RCC 7860 (cell line): ENCODE measurements at places on chromosomes 1 and 21.

GRCh38 chr1:10633416-10633815 is 158.7 kb downstream of the PEX14 start:
- DNase-seq, result no peak

DNA sequence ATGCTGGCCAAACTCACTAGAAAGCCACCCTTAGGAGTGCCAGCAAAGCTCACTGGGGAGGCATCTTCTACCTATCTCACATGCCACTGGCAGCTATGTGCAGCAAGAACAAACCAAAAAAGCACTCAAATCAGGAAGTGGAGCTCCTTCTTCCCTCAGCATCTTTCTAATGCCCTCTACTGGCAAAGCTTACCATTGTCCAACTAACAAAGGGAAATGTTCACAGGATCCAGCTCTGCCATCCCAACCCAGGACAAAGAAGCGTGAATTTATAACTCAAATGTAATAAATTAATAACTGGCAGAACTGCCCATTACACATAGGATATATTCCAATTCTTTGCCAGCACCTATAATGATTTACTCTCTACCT is 38.9 kb downstream of the LEPR start:
- peak; percentile 16 for DNase-seq

DNA sequence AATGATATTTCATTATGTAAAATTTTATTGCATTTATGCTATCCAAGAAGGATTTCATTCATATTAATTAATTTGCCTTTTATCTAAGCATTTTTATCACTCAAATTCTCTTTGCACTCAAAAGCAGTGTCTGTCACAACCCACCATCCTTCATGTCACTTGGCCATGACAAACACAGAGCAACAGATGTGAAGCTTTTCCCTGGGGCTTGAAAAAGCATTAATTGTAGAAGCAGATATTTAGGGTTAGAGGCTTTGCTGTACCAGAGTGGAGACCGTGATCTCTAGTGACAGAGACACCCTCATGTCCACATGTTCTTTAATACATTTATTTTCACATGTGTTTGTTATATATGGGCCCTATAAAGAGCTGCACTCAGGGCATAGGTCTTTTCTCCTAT is 230.5 kb downstream of the SPATA17 start:
- DNase-seq, result no peak

DNA sequence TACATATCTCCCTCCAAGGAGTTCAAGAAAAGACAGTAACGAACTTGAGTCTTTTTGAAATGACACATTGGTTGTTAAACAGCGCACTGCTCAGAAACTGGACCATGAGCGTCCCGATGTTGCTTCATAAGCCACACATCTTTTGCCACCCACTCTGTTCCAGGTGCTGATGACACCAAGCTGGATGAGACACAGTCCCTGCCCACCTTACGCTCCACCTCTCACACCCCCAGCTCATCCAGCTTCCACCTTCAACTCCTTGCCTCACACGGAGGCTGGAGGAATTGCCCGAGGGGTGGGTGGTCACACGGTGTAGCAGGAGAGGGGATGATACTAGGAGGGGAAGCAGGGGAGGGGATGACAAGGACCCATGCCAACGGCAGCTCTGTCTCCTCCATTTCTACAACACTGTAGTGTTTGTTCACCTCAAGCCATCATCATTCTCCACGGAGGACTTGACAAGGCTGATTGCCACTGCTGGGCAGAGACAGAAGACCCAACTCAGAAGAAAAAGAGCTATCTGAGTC is 148.5 kb upstream of the TNR start:
- DNase-seq, result no peak

GRCh38 chr1:47590523-47591225 is 152.8 kb downstream of the FOXD2 start:
- DNase-seq, result no peak

DNA sequence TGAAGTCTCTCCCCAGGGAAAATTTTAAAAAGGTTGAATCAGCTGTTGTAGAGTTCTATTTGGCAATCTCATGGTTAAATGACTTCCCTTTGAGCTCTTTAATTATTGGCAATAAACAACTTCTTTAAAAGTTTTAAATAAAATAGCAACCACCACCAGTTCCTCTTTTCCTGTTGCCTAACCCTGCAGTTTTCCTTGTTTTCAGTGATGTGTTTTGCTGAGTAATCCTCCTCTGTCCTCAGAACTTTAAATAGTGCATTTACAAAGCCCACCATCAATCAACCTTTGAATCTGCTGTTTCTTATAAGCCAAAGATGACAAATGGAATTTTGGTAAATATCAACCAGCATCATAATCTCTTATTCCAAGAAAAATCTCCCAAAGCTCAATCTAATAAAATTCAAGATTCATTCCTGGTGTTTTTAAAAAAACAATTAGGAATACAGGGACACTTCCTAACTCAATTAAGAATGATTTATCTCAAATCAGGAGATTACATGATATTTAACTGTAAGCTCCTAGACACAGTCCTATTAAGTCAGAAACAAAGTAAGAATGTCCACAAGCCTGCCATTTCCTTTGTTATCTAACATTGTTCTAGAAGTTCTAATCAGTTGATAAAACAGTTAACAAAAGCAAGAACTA is 14.8 kb downstream of the AVPR1B start:
- no peak for DNase-seq

DNA sequence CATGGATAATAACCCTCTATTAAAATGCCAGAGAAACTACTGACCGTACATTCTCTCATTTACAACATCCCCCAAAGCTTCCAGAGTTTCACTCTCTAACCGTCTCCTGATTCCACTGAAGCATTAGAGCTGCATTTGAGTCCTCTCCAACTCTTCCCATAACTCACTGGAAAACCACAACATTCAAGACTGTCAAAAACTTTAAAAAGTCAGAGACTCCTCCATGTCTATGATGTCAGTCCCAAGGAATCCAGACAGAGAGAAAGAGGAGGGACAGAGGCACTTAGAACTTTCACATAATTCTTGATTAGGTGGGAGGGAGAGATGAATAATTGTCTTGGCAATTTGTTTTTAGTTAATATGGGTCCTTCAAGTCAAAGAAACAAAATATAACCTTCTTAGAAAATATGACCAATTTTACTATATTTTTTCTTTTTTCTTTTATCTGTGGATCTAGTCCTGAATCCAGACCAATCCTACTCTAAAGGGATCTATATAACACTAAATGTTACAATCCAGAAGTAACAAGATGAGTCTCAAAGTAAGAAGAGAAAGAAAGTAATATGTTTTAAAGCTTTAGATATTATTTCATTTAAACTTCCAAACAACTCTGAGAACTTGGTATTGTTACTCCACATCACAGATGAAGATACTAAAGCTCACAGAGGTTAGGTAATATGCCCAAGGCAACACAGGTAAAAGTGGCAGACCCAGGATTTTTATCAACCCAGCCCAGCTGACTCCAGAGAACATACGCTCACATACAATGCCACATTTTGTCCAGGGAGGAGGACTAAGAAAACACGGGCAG is 23.8 kb downstream of the OTUD7B start:
- DNase-seq, result peak; percentile 84

DNA sequence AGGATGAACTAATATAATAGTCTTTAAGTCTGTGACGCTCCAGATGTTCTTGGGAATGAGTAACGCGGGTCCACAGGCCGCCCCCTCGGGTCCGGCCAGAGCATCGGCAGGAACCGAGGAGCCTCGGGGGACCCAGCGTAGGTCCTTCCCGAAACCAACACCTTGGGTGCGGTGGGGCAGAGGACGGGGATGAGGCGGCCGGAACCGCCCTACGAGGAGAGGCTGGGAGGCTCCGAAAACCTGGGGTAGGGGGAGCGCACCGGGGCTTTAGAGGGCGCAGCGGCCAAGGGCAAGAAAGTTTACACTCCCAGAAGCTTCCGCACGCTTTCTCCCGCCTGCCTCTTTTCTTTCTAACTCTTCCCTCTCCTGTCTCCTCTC is 7.1 kb downstream of the DMRTA2 start:
- DNase-seq, result no peak

GRCh38 chr1:157193702-157194391 is 55.7 kb upstream of the ETV3 start:
- peak; percentile 27 for DNase-seq

DNA sequence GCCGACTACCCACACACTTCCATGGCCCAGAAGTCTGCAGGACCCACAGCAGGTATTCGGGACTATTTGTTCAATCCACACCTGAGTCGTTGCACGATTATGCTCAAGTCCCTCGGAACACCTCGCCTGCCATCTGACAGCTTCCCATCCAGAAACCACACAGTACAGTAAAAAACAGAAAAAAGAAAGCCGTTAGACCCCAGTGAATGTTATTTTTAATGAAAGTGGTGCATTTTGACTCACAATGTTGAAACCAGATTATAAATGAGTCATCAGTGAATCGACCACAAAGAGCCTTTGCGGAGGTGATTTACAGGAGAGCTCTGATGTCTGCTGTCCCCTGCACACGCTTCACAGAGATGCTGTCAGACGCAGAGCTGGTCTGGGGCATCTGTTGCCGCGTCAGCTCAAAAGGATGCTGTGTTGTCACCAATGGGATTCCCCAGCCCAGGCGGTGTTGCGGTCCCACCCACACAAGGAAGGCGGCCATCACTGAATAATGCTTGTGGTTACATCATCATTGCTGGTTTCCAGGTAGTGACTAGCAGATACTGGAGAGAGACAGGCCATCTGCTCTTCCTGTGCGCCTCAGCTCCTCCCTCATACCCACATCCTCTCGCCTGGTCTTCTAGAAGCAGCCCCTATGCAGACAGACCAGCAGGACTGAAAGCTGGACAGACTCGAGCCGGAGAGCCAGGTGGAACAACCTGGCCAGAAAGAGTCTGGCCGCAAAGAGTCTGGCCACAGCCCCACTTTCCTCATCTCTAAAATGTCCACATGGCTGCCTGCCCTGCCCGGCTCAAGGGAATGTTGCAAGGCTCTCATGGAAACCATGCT is 116.8 kb downstream of the TOMM20 start:
- peak; percentile 100 for DNase-seq

DNA sequence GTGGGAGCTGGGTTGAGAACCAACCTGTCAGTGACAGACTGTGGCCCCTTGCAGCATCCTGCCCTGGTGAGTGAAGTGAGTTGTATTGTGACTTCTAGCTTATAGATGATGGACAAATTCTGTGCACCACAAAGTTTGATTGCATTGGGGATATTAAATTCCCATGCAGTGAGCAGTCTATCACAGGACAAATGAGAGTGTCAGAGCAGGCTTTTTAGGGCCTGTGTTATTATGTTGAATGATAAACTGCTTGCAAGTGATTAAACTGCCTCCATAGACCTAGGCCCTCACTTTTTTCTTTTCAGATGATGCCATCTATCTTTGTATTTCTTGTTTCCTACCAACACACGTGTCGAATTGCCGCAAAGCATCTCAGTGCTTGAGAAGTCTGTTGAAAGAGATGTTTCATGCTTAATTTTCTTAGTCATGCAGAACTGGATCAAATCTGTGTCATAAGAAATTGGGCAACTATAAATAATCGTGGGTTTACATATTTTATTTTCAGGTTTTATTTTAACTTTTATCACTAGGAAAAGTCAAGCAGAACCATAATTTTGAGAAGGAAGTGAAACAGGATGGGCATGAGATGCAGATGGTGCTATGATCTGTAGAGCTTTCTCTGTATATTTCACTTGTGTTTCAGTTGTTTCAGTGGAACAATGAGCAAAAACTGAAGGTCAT is 199.2 kb downstream of the S1PR1 start:
- no peak for DNase-seq

DNA sequence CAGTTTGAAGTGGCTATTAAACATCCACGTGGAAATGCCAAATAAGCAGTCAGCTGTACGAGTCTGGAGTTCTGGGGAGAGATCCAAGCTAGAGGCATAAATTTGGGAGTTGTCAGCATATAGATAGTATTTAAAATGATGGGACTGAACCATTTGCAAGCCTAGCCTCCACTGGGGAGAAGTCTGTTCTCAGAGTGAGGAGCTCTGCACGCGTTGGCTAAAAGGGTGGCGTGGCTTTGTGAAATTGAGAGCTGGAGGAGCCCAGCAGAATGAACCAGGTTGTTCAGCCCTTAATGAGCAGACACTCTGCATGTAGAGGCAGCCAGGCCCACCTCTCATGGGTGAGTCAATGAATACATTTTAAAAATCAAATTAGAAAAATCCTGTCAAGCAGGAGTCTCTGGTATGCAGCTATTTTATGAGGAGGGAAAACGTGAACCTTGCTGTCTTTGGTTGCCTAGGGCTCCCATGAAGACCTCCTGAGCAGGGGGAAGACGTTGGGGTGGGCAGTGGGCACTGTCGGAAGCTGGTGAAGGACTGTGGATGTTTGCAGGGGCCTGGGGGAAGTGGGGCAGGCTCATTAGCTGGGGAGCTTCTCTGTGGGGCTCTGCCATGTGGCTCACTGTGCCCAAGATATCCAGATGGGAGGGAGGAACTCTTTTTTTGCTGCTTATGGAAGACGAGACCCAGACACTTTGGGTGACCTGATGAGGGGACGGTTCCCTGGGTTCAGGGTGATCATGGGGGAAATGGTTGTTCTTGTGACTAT is 18.8 kb downstream of the TMCC2 start:
- no peak for DNase-seq

GRCh38 chr1:63662056-63662836 is 69.0 kb downstream of the PGM1 start:
- peak; percentile 74 for DNase-seq

- no peak for DNase-seq
Measured at GRCh38 chr1:185857442-185857841, 123.3 kb downstream of the HMCN1 start.

- peak; percentile 20 for DNase-seq
Measured at GRCh38 chr1:14939527-14940284, 213.8 kb upstream of the TMEM51 start.

DNA sequence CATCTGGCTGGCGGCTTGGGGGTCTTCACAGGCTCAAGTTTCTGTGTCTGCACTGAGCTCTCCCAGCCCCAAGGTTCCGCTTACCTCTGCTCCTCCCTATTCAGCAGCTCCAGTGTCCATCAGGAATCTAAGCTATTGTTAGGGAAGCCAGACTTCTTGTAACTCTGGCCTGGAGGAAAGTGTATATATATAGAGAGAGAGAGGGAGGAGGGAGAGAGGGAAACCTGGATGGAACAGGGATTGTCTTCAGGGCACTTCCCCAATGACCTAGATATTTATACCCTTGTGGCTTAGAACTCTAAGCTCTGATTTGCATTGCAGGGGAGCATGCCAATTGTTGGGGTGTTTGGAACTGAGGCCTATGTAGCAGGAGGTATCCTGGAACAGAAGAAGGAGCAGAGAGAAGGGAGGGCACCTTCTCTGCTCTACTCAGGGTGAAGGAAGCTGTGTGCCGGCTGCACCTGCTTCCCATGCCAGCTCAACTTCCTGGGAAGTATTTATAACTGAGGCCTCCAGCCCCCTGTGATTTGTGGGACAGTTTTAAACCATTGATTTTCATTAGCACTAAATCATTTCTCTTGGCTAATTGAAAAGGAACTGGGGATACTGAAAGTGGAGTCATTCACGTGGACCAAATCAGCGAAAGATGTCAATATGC is 70.9 kb downstream of the NAV1 start:
- DNase-seq, result no peak
